Calu3 (cell line): ENCODE measurements at places on chromosomes 11 and 22. TPM values are rescaled to one million over a fixed set of nuclear protein-coding genes. Genes with fewer than 3 reads are reported as not detected.

The OR2AT4 gene
- total RNA-seq: not detected in 2 replicates

DNA sequence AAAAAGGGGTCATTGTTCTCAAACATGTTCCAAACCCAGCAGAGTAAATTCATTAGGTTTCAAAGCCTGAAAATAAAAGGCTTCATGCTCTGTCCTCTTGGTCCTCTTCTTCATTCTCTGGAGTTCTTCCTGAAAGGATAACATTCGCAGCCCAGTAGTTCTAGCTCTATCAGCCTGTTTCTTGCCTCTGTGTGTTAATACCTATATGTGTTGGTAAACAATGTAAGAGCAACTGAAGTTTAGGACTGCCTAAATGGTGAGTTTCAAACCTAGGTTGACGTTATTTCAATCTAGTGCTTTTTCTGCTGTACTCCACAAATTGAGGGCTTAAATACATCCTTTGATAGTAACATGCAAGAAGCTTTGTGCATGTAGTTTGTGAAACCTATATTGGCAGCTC is 9.4 kb downstream of the AASDHPPT start:
- DNase-seq: no peak

The HYOU1 gene
- 180 and 181 TPM in 2 replicates for total RNA-seq

The LYVE1 gene
- not detected in 2 replicates for total RNA-seq

DNA sequence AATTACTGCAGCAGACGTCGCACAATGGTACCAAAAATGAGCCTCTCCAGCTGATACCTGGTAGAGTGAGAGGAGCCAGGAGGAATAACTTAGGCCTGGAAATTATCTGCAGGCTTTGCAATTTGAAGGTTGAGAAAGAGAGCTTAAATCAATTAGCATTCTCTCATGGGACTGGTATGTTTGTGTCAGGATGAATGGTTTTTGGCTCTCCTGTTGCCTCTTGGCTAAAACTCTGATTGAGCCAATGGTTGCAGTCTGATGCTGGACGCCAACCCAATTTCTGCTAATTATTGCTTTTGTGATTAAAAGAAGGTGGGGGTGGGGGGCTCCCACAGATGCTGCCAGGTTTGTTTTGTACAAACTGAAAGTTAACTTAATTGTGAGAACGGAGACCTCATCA is 12.5 kb upstream of the NELL1 start:
- no peak for DNase-seq

DNA sequence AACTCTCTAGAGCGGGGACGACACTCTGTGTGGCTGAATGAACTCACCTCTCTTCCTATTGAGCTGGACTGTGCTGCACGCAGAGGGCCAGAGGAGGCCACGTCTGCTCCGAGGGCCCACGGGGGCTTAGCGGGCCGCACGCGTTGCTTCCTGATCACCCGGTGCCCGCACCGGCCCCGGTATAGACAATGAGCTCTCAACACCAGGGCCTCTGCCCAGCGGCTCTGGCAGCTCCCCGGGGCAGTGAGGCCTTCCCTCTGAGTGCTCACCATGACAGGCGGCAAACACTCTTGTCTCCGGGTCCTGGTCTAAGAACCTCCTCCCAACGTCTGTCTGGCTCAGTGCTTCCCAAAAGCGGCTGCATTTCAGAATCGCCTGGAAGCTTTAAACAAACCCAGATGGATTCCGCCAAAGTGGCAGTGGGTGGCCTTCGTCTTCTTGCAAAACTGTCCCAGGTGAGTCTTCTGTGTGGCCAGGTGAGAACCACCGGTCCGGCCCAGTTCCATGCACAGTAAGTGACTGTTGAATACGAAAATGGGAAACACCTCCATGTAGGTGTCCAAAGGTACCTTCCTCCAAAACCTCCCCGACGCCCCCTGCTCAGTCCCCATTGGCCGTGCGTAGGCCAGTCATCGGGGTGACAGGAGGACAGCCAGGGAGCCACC is 47.8 kb upstream of the CCND1 start:
- DNase-seq: no peak

DNA sequence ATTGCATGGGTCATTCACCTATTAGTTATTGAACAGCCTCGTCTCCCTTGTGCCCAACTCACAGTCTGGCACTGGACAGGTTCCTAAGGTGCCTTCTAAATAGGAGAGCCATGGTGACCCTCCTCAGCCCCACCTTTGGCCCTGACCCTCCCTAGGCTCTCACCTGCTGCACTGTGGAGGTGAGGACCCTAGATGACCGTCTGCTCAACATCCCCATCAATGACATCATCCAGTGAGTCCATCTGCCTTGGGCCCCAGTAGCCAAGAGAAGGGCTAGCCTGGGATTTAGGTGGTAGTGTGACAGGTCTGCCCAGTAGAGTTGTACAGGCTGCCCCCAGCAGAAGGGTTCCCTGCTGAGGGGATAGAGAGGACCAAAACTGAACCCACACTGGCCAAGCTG is 13.6 kb downstream of the UCP2 start:
- no peak for DNase-seq

- no peak for DNase-seq
Measured at GRCh38 chr11:122103321-122103720, 12.7 kb downstream of the BLID start.

DNA sequence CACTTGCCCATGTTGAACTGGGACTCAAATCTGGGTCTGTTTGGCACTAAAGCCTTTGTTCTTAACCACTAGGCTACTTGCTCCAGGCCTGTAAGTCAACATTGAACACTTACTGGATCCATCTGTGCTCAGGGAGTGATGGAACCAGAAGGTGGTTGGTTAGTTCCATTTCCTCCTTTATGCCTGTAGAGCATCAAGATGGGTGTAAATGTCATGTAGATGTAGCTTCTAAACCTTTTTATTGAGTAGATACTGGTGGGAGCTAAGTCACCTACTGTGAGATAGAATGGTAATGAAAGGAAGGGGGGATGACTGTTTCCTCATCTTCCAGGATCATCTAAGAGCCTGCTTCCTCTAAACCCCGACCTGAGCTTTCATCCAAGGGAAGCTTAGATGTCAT is 38.6 kb upstream of the ALKBH3 start:
- no peak for DNase-seq

The C22orf42 gene
- total RNA-seq: not detected in 2 replicates

DNA sequence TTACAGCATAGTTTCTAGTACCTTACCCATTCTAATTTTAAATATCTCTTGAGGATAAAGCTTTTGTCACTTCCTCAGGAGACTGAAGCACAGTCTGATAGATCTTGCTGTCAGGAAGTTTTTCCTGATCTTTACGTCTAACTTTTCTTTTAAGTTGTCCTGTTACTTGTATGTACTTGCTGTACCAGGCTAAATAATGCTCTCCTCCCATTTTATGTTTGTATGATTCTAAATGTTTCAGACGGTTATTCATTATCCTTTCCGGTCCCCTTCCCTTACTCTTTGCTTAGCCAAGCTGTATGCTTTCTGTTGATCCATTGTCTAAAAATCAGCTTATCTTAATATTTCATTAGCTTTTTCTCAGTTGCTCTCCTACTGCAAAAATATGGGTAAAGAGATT is 6.0 kb downstream of the ARHGEF12 start:
- DNase-seq: no peak

The CYP2R1 gene
- total RNA-seq: 21.0 and 21.4 TPM in 2 replicates

DNA sequence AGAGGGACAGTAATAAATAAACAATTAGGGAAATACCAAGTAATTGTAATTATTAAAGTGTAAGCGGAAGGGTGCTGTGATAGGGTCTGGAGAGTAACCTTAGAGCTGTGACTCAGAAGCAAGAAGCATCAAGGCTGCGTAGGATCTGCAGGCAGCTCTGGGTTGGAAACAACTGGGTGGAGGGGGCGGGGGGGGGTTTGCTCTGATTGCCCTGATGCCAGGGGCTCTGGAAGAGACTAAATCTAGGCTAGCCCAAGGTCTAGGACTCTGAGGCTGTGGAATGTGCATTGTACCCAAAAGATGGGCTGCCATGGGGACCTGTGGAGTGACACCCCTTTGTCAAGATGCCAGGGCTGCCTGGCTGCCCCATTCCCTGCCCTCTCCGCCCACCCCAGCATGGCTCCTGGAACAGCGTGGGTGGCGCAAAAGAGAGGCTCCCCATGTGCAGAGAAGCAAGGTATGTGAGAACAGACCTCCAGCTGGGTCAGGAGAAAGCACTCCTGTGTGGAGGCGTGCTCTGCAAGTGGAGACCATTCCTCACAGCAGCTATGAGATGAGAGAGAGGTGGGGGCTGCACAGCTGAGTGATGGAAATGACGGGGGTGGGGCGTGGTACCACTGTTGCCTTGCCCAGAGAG is 101.1 kb upstream of the CRYBB3 start:
- no peak for DNase-seq

GRCh38 chr11:24738972-24739371 is 242.1 kb downstream of the LUZP2 start:
- DNase-seq: no peak

The SCGB1A1 gene
- not detected in 2 replicates for total RNA-seq

The SSTR3 gene
- not detected in 2 replicates for total RNA-seq

DNA sequence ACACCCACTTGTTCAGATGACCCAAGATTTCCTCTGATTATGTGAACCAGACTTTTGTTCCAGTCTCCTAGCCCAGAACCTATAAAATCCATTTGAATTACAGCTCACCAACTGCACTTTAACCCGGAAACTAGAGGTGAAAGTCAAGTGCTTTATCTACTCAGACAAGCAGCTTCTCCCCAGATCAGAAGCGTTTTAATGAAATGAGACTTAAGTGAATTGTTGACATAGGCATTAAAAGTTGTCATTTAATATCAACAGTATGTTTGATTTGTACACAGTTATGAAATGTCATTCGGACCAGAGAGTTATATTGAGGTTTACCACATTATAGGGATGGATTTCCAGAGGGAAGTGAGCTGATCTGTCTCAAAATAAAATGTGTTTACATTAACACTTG is 52.0 kb downstream of the CADM1 start:
- no peak for DNase-seq

The RIBC2 gene
- 4.5 and 5.6 TPM in 2 replicates for total RNA-seq

DNA sequence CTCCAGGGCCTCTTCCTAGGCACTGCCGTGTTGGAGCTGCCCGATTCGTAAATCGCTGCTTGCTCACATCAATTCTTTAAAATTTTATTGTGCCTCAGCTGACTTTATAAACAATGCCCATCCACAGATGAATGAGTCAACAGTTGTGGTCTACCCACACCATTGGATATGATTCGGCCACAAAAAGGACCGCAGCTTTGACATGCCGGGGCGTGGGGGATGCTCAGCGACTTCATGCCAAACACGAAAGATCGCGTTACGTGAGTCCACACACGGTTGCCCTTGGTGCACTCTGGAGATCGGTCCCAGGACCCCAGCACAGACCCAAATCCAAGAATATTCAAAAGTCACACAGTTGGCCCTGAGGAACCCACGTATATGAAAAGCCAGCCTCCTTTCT is 195.7 kb downstream of the CTTN start:
- DNase-seq: no peak

The CBLIF gene
- not detected in 2 replicates for total RNA-seq

DNA sequence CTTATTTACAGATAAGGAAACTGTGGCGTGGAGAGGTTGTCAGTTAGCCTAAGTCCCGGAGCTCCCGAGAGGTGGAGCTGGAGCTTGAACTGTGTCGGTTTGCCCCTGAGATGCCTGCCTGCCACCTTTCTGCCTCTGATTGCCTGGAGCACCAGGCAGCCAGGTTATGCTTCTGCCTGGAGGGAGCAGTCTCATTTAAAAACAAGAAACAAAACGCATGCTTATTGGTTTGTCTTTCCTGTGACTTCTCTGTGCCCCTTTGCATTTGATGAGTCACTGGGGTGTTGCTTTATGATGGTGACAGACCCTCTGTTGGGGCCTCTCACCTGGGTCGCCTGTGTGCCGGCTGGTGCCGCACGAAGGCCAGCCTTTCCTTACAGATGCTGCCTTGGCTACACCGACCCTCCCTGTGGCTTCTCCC is 12.2 kb downstream of the AP2A2 start:
- DNase-seq: no peak

DNA sequence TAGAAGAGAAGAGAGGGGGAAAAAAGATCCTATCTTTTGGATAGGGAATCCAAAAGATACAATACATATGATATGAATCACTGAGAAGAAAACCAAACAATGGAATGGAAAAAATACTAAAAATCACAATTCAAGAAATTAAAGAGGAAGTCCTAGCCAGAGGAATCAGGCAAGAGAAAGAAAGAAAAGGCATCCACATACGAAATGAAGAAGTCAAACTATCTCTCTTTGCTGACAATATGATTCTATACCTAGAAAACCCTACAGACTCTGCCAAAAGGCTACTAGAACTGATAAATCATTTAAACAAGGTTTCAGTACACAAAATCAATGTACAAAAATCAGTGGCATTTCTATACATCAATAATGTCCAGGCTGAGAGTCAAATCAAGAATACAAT is 91.4 kb downstream of the EFCAB6 start:
- no peak for DNase-seq

GRCh38 chr11:16982256-16982671 is 31.9 kb downstream of the PLEKHA7 start:
- peak; percentile 55 for DNase-seq

DNA sequence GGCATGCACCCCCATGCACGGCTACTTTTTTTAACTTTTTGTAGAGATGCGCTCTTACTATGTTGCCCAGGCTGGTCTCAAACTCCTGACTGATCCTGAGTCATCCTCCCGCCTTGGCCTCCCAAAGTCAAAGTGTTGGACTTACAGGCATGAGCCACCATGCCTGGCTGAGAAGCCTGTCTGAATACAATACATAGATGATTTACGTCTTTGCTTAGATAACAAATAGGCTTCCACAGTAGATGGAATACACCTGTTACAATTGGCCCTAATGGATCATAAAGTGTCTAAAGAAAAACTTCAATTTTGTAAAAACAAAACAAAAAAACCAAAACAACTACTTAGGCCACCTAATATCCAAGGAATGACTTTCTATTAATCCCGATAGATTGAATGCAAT is 13.0 kb upstream of the CLTCL1 start:
- DNase-seq: no peak

- DNase-seq: peak; percentile 26
Measured at GRCh38 chr11:77039491-77040400, 5.5 kb downstream of the B3GNT6 start.

DNA sequence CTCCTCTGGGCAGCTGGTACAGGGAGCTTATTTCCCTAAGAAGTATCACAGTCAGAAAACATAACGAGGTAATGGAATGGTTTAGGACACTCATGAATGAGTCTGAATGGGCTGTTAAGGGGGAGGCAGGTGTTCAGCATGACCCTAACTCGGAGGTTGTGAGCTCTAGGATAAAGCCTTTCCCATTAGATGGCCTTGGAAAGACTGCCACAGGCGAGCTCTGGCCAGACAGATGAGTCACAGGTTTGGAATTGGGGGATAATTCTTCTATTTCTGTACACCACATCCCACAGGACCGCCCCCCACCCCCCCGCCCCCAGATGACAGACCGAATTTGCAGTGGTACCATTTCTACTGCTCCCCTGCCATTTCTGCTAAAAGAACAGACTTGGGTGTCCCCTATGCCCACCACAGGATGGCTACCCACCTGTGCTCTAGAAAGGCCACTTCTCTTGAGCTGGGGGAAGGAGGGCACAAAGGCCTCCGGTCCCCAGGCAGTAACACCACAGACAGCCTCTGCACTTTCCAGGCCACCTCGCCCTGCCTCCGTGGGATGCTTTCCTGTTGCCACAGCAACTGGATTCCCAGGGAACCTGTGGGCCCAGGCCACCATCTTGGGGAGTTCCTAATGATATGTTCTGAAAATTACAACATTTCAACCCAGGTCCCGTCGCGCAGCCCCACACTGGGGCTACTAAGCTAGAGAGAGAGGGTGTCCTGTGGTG is 76.7 kb downstream of the TRIM29 start:
- no peak for DNase-seq

The NEFH gene
- total RNA-seq: not detected in 2 replicates

The DEUP1 gene
- not detected in 2 replicates for total RNA-seq
